ENCODE measurements at places on chromosomes 2 and 18. TPM values are rescaled to one million over a fixed set of nuclear protein-coding genes. Genes with fewer than 3 reads are reported as not detected.

RASGRP3 gene
- not detected for total RNA-seq

DHRS9 gene
- total RNA-seq: not detected

PXDN gene
- 342 TPM for total RNA-seq

C2orf66 gene
- not detected for total RNA-seq

ERCC3 gene
- total RNA-seq: 32.4 TPM

Data from mesangial cell (primary cell).